H54 (cell line): ENCODE measurements at places on chromosomes 13 and 19.

DNA sequence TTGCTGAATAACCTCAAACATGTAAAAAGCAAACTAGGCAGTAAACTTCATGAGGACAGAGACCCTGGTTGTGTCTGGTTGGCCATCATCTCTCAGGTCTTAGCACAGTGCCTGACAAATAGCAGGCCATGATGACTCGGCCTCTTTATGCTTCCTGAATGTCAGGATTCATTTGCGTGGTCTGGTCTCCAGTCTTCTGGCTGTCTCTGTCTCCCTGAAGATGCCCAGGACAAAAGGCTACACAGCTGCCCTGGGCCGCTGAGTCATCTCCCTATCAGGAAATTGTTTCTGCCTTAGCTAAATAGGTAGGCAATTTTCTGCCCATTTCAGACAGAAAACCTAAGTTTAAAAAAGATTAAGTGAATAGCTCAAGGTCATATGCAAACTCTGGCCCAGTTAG lies 84.1 kb upstream of the FNDC3A start:
- peak; percentile 9 for DNase-seq

- no peak for DNase-seq
These were observed 221.8 kb downstream of the OXGR1 start for GRCh38 chr13:96772426-96772825.

DNA sequence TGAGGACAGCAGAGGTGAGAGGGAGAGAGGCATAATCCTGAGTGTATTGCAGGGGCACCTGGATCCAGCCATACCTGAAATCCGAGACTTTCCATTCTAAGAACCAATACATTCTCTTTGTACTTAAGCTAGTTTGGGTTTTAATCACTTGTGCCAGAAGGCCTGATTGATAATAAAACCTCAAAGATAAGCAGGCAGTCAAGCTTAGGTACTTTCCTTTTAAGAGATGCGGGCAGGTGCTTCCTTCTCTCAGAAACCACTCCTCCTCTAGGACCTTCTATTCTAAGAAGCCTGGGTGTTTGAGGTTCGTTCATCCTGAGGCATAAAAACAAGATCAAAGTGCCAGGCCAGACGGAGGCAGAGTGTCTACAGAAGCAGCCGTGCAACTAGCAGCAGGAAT lies 22.2 kb downstream of the FAM187B start:
- no peak for DNase-seq

GRCh38 chr19:6587998-6588507 lies 2.9 kb downstream of the CD70 start:
- no peak for DNase-seq

- peak; percentile 56 for DNase-seq
These were observed 1.7 kb downstream of the GTF3A start for GRCh38 chr13:27425918-27426630.

GRCh38 chr13:98466634-98467236 lies 110.2 kb downstream of the STK24 start:
- DNase-seq: peak; percentile 77

GRCh38 chr13:35818633-35819067 lies 312.5 kb downstream of the DCLK1 start:
- DNase-seq: peak; percentile 9

GRCh38 chr19:12689581-12690216 lies 1.9 kb downstream of the GNG14 start:
- no peak for DNase-seq

DNA sequence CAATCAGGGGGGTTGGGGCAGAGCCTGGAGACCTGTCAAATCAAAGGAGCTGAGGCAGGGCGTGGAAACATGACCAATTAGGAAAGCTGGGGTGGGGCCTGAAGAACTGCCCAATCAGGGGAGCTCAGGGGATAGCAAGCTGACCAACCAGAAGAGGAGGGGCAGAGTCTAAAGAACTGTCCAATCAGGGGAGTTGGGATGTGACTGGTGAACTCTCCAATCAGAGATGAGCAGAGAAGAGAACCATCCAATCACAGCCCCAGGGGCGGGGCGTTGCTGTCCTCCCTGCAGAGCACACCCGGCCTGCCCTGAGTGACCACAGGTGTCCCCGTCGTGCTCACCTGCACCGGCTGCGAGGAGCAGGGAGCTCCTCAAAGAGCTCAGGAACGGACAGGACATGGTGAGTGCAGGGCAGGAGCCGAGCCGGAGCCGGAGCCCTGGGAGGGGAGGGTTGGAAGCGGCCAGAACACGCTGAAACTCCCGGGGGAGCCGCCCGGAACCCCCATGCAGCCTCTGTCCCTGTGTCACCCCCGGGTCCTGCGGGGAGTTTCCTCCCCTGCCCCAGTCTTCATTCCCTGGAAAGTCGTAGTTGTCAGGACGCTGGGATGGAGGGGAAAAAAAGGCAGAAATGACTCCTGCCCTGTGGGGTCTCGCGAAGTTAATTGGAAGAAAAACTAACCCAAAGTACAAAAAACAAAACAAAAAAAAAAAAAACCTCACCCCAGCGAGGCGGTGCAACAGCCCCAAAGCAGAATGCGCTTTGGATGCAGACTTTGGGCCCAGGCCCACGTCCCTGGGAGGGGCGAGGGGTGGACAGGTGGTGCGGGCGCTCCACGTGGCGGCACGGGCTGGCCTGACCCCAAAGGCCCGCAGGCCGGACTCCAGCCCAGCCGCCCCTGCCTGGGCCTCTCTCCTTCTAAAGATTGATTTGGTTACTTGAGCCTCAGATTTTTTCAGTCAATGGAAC lies at the start of gene ZNF556:
ZNF556 (plus strand) TSS at position 311 of the 967 bp plus-strand sequence; CDS start at position 398, 87 bp downstream.
- peak; percentile 92 for DNase-seq

DNA sequence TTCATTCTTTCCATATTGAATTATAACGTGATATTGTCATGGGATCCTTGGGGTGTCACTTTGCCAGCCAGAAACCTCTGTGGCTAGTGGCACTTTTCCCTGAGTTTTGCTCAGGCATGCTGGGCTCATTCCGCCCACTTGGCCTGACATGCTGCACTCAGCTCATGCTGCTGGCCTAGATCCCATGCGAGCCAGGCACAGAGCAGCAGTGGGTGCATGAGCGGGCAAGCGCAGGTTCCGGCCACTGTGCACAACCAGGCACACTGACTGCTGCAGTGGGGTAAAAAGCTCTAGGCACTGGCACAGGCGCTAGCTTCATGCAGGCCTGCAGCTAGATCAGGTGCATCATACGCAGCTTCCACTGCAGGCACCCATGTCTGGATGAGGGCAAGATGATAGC lies 221.2 kb downstream of the MAB21L1 start:
- DNase-seq: no peak

DNA sequence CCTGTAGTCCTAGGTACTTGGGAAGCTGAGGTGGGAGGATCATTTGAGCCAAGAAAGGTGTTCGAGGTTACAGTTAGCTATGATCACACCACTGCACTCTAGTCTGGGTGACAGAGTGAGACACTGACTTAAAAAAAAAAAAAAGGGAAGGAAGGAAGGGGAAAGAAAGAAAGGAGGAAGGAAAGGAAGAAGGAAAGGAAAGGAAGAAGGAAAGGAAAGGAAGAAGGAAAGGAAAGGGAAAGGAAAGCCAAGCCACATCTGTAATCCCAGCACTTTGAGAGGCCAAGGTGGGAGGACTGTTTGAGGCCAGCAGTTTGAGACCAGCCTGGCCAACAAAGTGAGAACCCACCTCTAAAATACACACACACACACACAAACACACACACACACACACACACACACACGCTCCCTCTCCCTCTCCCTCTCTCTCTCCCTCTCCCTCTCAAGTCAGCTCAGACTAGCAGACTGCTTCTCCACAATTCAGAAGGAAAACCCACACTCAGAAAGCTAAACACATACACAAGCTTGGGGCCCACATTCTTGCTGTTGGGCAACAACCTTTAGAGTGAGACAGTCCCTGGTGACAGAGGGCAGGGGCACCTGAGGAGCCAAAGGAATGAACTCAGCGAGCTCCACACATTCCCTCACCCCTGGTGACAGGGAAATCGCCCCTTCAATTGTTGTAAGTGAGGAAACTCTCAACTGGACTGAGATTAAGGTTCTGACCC lies 2.7 kb downstream of the ZNF709 start:
- no peak for DNase-seq

- no peak for DNase-seq
These were observed 426.2 kb downstream of the PCDH9 start for GRCh38 chr13:66803808-66804456.

DNA sequence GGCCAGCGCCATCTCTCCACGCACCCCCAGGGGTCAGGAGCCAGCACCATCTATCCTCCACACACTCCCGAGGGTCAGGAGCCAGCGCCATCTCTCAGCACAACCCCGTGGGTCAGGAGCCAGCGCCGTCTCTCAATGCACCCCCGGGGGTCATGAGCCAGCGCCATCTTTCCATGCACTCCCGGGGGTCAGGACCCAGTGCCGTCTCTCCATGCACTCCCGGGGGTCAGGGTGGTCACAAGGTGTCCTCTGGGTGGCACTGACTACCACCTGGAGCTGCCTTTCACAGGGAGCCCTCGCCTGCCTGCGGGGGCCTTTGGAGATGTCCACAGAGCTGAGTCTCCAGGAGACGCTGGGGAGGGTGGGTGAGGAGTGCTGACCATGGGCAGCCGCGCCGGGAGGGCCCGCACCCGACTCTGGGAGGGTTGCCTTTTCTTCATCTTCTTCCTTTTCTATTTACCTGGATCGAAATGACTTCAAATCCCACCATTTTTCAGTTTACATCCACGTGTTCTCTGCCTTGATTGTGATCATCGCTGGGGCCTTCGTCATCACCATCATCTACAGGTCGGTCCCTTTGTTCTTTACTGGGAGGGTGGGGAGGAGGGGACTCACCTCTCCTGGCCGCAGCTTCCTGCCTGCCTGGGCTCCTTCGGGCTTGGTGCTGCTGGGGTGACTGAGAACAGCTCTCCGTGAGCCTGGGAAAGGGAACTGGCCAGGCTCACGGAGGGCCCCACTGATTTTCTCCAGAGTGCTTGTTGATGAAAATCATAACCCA lies 19.1 kb downstream of the TEX29 start:
- no peak for DNase-seq

DNA sequence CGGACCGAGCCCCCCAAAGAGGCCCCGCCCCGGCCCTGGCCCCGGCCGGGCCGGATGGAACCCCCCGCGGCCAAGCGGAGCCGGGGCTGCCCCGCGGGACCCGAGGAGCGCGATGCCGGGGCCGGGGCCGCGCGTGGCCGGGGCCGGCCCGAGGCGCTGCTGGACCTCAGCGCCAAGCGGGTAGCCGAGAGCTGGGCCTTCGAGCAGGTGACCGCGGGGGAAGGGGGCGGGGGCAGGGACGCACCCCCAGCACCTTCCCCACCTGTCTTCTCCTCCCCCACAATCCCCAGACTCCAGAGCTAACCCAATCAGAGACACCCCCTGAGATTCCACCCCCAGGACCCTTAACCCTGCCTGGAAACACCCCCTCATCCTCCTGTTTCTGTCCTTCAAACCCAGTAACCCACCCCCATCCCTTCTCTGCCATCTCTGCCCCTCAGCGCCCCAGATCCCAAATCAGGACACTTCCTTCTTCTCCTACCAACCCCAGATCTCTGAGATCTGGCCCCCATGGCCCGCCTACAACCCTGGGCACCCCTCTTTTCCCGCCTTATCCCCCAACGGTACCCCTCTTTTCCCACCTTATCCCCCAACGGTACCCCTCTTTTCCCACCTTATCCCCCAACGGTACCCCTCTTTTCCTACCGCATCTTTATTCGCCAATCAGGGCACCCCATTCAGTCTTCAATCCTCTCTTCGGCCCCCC lies 505 bp downstream of the ZSWIM4 start:
- DNase-seq: peak; percentile 31

- DNase-seq: no peak
These were observed 767 bp upstream of the ZNF793 start for GRCh38 chr19:37505958-37506386.

DNA sequence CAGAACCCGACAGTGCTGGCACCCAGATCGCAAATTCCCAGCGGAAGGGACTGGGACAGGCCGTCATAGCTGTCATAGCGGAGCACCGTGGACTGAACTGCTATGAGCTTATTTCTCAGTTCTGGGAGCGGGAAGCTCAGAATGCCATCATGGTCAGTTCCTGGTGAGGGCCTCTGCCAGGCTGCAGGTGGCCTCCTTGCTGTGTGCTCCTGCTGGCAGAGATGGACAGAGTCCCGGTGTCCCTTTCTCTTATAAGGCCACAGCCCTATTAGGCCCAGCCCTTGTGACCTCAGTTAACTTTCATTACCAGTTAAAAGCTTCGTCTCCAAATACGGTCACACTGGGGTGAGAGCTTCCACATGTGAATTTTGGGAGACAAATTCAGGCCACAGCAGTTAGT lies 4.6 kb downstream of the ZNF444 start:
- DNase-seq: no peak

DNA sequence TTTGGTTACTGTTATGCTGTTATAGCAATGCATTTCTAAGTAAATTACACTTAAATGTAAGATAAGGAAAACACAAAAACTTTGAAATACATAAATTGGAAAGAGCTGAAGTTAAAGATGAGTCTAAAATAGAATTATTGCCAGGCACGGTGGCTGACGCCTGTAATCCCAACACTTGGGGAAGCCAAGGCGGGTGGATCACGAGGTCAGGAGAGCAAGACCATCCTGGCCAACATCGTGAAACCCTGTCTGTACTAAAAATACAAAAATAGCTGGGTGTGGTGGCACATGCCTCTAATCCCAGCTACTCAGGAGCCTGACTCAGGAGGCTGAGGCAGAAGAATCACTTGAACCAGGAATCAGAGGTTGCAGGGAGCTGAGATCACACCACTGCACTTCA lies 905.4 kb upstream of the GPC6 start:
- no peak for DNase-seq

DNA sequence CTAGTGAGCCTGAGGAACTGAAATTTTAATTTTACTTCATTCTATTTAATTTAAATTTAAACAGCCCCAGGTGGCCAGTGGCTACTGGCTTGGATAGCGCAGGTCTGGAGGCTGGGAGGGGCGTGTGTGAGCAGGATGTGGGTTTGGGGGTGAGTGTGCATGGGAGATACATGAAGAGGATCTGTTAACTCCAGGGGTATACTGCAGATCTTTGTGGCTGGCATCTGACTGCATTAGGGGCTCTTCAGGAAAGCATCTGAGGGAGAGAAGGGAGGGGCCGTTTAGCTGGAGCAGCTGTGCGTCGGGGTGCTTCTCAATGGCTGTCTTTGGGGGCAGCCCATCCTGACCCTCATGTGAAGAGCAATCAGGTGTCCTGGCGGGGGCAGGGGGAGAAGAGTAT lies 6.8 kb downstream of the SHANK1 start:
- DNase-seq: no peak

GRCh38 chr13:99433543-99434075 lies 67.7 kb upstream of the TM9SF2 start:
- no peak for DNase-seq

- no peak for DNase-seq
These were observed 40.1 kb downstream of the SLC7A9 start for GRCh38 chr19:32829345-32829896.

GRCh38 chr19:47313754-47314295 lies 4.2 kb downstream of the C5AR1 start:
- DNase-seq: no peak

GRCh38 chr13:37906880-37907279 lies 37.3 kb upstream of the TRPC4 start:
- DNase-seq: no peak

DNA sequence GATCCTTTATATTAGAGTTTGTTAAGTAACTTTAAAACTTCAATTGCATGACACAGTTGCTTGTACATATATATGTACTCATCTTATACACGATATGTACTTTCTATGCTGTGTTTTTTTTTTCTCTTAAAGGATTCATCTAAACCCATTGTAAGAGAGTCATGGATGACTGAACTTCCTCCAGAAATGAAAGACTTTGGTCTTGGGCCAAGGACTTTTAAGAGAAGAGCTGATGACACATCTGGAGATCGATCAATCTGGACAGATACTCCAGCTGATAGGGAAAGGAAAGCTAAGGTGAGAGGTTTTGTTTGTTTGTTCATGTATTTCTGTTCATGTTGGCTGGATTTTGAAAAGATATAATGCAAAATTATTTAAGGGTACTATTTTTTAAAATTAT lies 26.0 kb downstream of the GPALPP1 start:
- DNase-seq: no peak
